ENCODE measurements at places on chromosomes 7 and 10.

DNA sequence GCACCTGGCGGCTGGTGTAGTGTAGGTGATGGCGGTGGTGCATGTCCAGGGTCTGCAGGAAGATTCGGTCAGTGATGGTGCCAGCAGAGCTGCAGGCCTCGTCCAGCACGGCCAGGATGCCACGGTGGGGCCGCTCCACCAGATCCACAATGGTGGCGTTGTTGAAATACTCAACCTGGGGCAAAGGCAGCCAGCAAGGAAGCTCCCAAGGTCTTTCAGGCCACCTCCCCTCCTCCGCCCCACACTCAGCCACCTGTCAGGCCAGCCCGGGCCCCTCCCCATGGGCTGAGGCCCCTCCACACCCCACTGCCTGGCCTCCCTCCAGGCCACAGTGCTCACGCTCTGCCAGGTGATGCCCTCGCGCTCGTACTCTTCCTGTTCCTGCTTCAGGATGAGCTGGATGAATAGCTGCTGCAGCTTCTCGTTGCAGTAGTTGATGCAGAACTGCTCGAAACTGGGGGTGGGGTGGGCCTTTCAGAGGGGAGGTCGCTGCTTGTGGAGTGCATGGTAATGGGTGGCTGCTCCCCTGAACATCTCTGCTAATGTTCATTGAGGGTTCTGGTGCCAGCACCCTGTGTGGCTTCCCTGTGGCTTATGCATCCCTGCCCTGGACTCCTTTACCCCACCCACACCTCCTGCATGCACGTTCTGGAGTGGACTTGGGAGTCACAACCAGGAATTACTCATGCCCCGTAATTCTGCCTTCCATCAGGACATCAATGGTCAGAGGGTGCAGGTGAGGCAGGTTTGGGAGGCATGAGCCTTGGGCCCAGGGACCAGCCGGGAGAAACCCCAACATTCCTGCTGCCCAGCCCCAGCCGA, 8.9 kb downstream of the MYO1G start:
- peaks cover 17% of the 10 kb centered on the region for H3K4me1 ChIP-seq
- H3K27me3 ChIP-seq, result no peaks in the 10 kb centered on the region
- H3K4me3 ChIP-seq, result no peak overlapping the region
- no peak overlapping the region for H3K27ac ChIP-seq

- no peak overlapping the region for H3K27ac ChIP-seq
- H3K4me1 ChIP-seq, result no peaks in the 10 kb centered on the region
- no peaks in the 10 kb centered on the region for H3K36me3 ChIP-seq
- no peak overlapping the region for H3K4me3 ChIP-seq
- peaks cover 3% of the 10 kb centered on the region for H3K27me3 ChIP-seq
- ATAC-seq, result peak; percentile 97
These were observed 15.2 kb upstream of the PPP2R2D start for GRCh38 chr10:131885391-131886165.

GRCh38 chr10:71837098-71837827, 13.8 kb downstream of the PSAP start:
- ATAC-seq, result no peak
- no peaks in the 10 kb centered on the region for H3K27me3 ChIP-seq
- no peak overlapping the region for H3K4me3 ChIP-seq

- no peaks in the 10 kb centered on the region for H3K4me1 ChIP-seq
- H3K4me3 ChIP-seq, result no peak overlapping the region
- peaks cover 6% of the 10 kb centered on the region for H3K27me3 ChIP-seq
- no peak for ATAC-seq
These were observed 115.3 kb upstream of the WDR11 start for GRCh38 chr10:120735773-120736371.

DNA sequence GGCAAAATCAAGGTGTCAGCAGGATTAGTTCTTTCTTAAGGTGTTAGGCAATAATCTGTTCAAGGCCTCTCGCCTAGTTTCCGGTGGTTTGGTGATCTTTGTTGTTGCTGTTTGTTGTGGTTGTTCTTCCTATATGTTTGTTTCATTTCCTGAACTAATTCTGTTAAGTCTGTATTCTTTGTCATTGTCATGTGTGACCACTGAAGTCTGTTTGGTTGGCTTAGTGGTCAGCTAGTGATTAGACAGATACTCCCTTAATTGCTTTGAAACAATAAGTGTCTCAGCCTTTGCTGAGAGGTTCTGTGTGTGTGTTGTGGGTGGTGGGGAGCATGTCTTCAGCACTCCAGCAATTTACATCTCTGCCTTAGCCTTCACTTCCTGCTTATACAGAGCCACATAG, 46.0 kb downstream of the ABCC2 start:
- peak; percentile 53 for ATAC-seq
- peak overlapping the region; percentile 6 for H3K27ac ChIP-seq
- H3K4me1 ChIP-seq, result peaks cover 14% of the 10 kb centered on the region
- H3K27me3 ChIP-seq, result no peaks in the 10 kb centered on the region
- H3K36me3 ChIP-seq, result no peaks in the 10 kb centered on the region

DNA sequence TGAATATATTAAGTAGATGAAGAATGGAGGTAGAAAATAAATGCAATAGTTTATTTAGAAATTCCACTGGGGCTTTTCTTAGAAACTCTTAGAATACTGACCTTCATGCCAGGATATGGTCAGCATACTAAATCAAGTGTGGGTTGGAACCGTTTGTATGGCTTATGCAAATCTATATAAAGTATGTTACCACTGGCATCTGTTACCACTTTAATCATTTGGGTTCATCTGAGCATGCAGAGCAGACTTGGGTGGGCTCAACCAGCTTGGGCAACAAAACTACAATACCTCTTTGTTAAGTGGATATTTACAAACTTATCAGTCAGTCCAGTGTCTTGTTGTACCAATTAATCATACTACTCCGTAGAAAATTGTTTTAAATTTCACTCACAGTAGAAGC, 125.8 kb downstream of the CRPPA start:
- no peak overlapping the region for H3K4me3 ChIP-seq
- no peaks in the 10 kb centered on the region for H3K27me3 ChIP-seq
- H3K4me1 ChIP-seq, result no peaks in the 10 kb centered on the region
- no peak overlapping the region for H3K27ac ChIP-seq
- ATAC-seq, result no peak
- H3K36me3 ChIP-seq, result no peaks in the 10 kb centered on the region

- ATAC-seq, result peak; percentile 89
- no peaks in the 10 kb centered on the region for H3K36me3 ChIP-seq
- peak overlapping the region; percentile 59 for H3K4me3 ChIP-seq
- H3K27ac ChIP-seq, result no peak overlapping the region
- peaks cover 14% of the 10 kb centered on the region for H3K4me1 ChIP-seq
These were observed 701 bp upstream of the GBX1 start for GRCh38 chr7:151168003-151168786.

DNA sequence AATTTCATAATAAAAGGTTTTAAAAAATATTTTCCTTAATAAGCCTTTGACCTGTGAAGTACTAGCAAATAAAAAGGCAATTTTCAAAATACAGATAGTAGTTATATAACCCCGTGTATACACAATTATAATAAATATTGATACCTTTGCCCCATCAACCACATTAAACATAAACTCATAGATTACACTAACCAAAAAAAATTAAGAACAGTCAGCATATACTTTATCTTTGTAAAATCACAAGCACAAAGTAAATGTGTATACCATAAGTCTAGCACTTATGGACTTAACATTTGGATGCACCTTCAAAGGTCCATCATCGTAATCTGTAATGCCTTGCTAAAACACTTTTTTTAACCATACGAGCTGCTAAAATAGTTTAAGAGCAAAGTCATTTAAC, 123.4 kb downstream of the SNX13 start:
- H3K36me3 ChIP-seq, result peaks cover 70% of the 10 kb centered on the region
- ATAC-seq, result no peak
- H3K4me3 ChIP-seq, result no peak overlapping the region
- H3K27me3 ChIP-seq, result no peaks in the 10 kb centered on the region
- no peak overlapping the region for H3K27ac ChIP-seq

- H3K4me3 ChIP-seq, result no peak overlapping the region
- no peak for ATAC-seq
- H3K36me3 ChIP-seq, result no peaks in the 10 kb centered on the region
- H3K27ac ChIP-seq, result no peak overlapping the region
These were observed 14.9 kb upstream of the GIMAP8 start for GRCh38 chr7:150435390-150436073.

DNA sequence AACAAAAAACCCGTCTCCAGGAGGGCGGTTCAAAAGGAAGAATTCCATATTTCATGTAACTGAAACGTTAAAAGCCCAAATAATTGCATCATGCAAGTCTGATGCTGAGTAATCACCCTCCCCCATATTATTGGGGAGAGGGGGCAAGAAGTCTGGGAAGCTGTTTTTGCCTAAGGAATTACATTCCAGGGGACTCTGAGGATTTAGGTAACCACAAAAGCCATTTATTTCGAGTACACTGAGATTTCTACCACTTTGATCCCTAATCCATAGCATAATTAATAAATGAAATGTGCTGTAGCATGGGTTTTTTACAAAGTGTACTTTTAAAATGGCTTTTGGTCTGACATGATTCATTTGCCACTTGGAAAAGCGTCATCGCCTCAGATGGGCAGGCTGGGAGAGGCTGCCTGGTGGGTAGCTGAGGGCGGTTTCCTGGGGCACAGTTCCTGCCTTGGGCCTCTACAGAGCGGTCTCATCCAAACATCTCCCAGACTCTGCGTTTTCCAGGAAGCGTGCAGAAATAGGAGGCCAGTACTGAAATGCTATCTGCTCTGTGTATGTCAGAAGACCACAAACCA, 106.5 kb downstream of the TCF7L2 start:
- no peaks in the 10 kb centered on the region for H3K36me3 ChIP-seq
- peaks cover 12% of the 10 kb centered on the region for H3K27me3 ChIP-seq
- H3K4me1 ChIP-seq, result peaks cover 7% of the 10 kb centered on the region
- no peak overlapping the region for H3K4me3 ChIP-seq

GRCh38 chr7:133703547-133703946, 423.6 kb upstream of the LRGUK start:
- no peak for ATAC-seq
- H3K4me1 ChIP-seq, result no peaks in the 10 kb centered on the region
- H3K27me3 ChIP-seq, result no peaks in the 10 kb centered on the region
- no peaks in the 10 kb centered on the region for H3K36me3 ChIP-seq
- H3K4me3 ChIP-seq, result no peak overlapping the region
- no peak overlapping the region for H3K27ac ChIP-seq

- H3K27ac ChIP-seq, result no peak overlapping the region
- no peak overlapping the region for H3K4me3 ChIP-seq
- H3K4me1 ChIP-seq, result no peaks in the 10 kb centered on the region
- ATAC-seq, result no peak
- no peaks in the 10 kb centered on the region for H3K27me3 ChIP-seq
These were observed 527.4 kb downstream of the DNAJB6 start for GRCh38 chr7:157863906-157864810.

DNA sequence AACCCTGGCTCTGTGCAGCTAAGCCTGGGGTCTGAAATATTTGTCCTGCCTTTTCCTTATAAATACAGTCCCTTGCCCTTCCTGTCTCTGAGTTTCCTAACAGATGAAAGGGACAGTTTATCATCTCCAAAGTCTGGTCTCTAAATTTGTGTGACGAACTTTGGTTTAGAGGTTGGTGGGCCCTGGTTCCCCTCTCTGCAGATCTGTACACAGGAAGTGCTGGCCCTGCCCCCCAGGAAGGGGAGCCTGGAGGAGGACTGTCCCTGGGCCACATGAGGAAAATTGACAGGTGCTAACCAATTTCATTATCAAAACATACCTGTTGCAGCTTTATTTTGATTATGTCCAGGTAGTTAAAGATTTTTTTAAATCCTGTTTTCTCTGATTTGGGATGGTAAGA, 34.5 kb downstream of the PPP2R2D start:
- no peaks in the 10 kb centered on the region for H3K27me3 ChIP-seq
- no peak overlapping the region for H3K4me3 ChIP-seq
- peaks cover 11% of the 10 kb centered on the region for H3K4me1 ChIP-seq
- no peak overlapping the region for H3K27ac ChIP-seq
- peaks cover 68% of the 10 kb centered on the region for H3K36me3 ChIP-seq

- ATAC-seq, result no peak
- H3K27ac ChIP-seq, result no peak overlapping the region
- H3K27me3 ChIP-seq, result peaks cover 78% of the 10 kb centered on the region
- peaks cover 26% of the 10 kb centered on the region for H3K4me1 ChIP-seq
These were observed 87.1 kb upstream of the PAX2 start for GRCh38 chr10:100658269-100658668.

- no peak overlapping the region for H3K4me3 ChIP-seq
- ATAC-seq, result no peak
- no peaks in the 10 kb centered on the region for H3K27me3 ChIP-seq
- H3K36me3 ChIP-seq, result peaks cover 68% of the 10 kb centered on the region
These were observed 16.4 kb downstream of the SRI start for GRCh38 chr7:88203401-88203800.

DNA sequence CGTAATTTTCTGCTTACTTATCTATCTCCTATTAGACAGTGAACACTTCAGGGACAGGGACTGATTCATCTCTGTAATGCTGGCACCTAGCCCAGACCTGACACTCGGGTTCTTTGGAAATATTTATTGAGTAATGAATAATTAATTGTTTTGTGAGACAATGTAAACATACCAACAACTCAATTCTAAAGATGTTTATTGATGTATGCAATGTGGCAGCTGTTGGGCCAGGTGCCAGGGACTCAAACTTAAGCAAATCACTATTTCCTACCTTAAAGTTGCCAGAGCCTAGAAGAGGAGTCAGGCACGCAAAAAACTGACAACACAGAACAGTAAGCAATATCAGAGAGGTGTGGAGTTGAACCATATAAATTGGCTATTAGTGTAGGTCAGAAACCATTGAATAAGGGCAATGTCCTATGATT, 63.6 kb upstream of the BMPER start:
- H3K4me1 ChIP-seq, result no peaks in the 10 kb centered on the region
- H3K36me3 ChIP-seq, result no peaks in the 10 kb centered on the region
- H3K4me3 ChIP-seq, result no peak overlapping the region
- peaks cover 9% of the 10 kb centered on the region for H3K27me3 ChIP-seq

GRCh38 chr10:3625959-3626751, 158.9 kb downstream of the KLF6 start:
- H3K27ac ChIP-seq, result no peak overlapping the region
- H3K27me3 ChIP-seq, result no peaks in the 10 kb centered on the region
- H3K4me3 ChIP-seq, result no peak overlapping the region
- no peaks in the 10 kb centered on the region for H3K36me3 ChIP-seq
- ATAC-seq, result no peak

GRCh38 chr10:47421057-47421952, 37.2 kb upstream of the ZNF488 start:
- no peak overlapping the region for H3K4me3 ChIP-seq
- H3K27ac ChIP-seq, result no peak overlapping the region
- H3K4me1 ChIP-seq, result no peaks in the 10 kb centered on the region
- no peak for ATAC-seq

DNA sequence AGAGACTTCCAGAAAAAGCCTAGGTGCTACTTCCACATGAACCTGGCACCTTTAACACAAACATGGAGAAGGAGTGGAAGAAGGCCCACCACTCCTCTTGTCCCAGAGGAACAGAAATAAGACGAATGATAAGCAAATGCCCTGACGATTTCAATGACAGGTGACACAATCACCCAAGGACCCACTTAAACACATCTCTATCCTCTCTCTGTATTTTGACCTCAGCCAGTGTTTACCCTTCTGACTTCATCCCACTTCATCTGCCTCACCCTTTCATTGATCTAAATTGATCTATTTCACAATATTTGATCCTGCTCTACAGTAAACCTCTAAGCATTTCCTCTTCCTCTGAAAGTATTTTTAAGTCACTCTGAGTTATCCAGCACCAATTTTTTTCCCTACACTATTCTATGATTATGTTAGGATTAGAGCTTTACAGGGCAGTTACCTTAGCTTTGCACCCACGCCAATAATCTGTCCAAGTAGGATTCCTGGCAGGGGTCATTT, 9.1 kb downstream of the GOT1 start:
- H3K27ac ChIP-seq, result no peak overlapping the region
- H3K27me3 ChIP-seq, result no peaks in the 10 kb centered on the region
- H3K4me1 ChIP-seq, result peaks cover 9% of the 10 kb centered on the region
- peaks cover 65% of the 10 kb centered on the region for H3K36me3 ChIP-seq
- ATAC-seq, result no peak

All from activated T-helper 17 cell treated with anti-CD3 and anti-CD28 coated beads, Interleukin-2, amount 50 U/mL, for 72 hours (primary cell).